NCI-H1417 treated with DMSO at 0.1 percent for 48 hours (cell line): ENCODE measurements at places on chromosomes 3 and 15.

DNA sequence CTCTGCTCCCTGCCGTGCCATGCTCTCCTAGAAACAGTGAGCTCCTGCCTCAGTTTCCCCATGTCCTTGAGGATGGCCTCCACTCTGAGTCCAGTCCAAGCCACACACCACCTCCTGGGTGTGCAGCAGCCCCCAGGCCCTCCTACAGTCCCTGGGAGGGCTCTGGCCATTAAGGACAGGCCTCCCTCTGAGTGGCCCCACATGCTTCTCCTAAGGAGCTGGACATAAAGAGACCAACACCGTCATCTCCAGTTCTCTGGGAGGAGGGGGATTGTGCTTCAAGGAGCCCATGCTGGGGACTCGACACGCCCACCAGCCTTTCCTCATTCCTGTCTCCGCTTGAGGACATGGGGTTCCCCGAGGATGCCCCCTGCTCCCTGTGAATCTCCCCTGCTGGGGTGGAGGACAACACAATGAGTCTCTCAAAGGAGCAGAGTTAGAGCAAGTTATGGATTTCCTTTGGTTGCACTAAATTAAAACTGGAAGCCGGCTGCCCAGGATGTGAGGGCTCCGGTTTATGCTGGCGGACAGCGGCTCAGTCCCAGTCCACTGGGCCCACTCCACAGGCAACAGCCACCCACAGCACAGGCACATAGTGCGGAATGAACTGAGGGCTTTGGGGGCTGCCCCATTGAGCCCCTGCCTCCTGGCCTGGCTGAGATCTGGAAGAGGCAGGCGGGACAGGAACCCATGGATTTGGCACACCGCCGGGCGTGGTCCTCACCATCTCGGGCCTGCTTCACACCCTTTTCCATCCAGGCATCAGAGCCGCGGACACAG lies 165.6 kb upstream of the IQSEC1 start:
- no peak for DNase-seq

DNA sequence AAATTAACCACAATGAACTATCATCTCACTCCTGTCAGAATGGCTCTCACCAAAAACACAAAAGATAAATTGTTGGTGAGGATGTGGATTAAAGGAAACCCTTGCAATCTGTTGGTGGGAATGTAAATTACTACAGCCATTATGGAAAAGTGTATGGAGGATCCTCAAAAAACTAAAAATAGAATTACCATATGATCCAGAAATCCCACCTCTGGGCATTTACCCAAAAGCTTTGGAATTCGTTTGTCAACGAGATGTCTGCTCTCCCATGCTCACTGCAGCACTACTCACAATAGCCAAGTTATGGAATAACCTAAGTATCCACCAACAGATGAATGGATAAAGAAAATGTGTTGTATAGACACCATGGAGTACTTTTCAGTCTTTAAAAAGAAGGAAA lies 21.6 kb downstream of the FSIP1 start:
- no peak for DNase-seq

- DNase-seq, result no peak
Measured at GRCh38 chr3:42731476-42732195, 29.0 kb upstream of the HHATL start.

- DNase-seq, result no peak
Measured at GRCh38 chr15:69751566-69751965, 298.9 kb downstream of the RPLP1 start.

- no peak for DNase-seq
Measured at GRCh38 chr3:9746330-9746729, 3.4 kb upstream of the OGG1 start.

DNA sequence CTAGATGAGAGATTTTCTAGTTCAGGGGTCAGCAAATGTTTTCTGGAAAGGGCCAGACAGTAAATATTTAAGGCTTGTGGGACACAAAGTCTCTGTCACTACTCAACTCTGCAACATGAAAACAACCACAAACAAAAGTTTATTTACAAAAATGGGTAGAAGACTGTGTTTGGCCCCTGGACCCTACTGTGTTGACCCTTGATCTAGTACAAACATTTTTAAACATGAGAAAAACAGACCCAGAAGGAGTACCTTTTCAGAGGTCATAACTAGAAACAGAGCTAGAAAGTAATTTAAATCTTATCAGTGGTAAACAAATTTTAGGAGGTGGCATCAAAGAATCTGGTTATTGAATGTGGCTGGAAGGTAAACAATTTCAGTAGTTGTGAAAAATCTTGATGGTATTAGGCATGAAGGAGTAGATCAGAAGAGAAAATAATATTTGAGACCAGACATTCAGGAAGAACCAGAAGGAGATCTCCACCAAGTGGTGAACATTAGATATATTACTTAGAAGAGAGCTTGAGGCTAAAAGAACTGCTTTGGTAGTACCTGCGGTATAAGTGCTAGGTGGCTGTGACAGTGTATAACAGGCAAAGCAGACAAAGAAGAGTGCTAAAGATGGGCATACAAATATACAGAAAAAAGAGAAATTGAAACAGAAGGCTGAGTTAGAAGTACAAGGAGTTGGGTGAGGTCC lies 101.7 kb downstream of the NR1I2 start:
- no peak for DNase-seq

GRCh38 chr3:69540706-69541581 lies 155.1 kb upstream of the FRMD4B start:
- no peak for DNase-seq

- DNase-seq, result no peak
Measured at GRCh38 chr3:41118461-41119390, 80.6 kb upstream of the CTNNB1 start.

GRCh38 chr3:159872374-159873109 lies 116.1 kb upstream of the IL12A start:
- DNase-seq, result no peak

DNA sequence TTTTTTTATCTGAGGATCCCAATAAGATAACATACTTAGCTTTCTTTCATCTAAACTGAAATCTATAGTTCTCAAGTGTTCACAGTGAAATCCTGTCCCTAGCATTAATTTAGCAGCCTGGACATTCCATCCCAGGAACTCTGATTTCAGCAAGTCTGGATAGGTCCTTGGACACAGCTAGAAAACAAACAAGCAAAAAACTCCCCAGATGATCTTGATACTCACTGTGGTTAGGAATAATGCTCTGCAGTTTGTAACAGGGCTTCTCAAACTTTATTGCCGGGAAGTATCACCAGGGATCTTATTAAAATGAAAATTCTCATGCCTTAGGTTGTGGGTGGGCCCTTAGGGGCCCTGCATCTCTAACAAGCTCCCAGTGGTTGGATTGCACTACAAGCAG lies 24.3 kb downstream of the THBS1 start:
- DNase-seq, result no peak
